ENCODE measurements at places on chromosomes 4 and X.

DNA sequence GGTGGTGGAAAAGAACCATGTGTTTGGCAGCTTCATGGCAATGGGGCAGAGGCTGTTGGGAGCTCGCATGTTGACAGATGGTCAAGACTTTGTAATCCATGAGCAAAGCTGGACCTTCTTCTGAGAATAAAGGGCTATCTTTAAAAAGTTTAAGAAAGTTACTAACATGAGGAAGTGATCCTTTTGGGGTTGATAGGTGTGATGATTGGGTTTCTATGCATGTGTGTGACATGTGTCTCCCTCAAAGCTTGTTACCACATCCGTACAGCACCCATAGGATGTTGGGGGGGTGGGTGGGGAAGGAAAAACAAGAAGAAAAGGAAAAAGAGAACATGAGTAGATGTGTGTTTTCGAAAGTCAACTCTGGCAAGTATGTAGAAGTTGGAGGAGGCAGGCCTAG, 123.0 kb upstream of the TLR3 start:
- no peak for DNase-seq

DNA sequence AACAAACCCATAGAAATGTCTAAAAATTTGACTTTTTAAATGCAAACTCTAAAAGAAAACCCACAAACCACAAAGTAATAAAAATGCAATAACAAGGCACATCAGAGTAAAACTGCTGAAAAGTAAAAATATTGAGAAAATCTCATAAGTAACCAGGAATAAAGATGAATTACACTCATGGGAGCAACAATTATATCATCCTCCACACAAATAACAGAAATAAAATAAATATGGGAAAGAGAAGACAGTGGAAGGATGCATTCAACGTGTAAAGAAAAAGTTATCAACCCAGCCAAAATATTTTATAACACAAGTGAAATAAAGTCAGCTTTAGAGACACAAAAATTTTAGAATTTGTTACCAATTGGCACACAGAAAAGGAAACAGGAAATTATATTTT, 1420.2 kb downstream of the PCDH18 start:
- no peak for DNase-seq

GRCh38 chr4:150302553-150302952, 224.3 kb downstream of the DCLK2 start:
- DNase-seq, result no peak

DNA sequence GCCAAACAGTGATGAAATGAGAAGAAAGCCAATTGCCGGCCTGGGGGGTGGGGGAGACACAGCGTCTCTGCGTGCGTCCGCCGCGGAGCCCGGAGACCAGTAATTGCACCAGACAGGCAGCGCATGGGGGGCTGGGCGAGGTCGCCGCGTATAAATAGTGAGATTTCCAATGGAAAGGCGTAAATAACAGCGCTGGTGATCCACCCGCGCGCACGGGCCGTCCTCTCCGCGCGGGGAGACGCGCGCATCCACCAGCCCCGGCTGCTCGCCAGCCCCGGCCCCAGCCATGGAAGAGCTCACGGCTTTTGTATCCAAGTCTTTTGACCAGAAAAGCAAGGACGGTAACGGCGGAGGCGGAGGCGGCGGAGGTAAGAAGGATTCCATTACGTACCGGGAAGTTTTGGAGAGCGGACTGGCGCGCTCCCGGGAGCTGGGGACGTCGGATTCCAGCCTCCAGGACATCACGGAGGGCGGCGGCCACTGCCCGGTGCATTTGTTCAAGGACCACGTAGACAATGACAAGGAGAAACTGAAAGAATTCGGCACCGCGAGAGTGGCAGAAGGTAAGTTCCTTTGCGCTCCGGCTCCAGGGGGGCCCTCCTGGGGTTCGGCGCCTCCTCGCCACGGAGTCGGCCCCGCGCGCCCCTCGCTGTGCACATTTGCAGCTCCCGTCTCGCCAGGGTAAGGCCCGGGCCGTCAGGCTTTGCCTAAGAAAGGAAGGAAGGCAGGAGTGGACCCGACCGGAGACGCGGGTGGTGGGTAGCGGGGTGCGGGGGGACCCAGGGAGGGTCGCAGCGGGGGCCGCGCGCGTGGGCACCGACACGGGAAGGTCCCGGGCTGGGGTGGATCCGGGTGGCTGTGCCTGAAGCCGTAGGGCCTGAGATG, at the start of gene SHOX:
TSS of gene SHOX (plus strand) at position 180 of the 885 bp plus-strand sequence. CDS start at position 287, 107 bp downstream.
- DNase-seq, result peak; percentile 68

- DNase-seq, result no peak
Observed at GRCh38 chr4:7759216-7759615, 180.4 kb downstream of the AFAP1 start.

DNA sequence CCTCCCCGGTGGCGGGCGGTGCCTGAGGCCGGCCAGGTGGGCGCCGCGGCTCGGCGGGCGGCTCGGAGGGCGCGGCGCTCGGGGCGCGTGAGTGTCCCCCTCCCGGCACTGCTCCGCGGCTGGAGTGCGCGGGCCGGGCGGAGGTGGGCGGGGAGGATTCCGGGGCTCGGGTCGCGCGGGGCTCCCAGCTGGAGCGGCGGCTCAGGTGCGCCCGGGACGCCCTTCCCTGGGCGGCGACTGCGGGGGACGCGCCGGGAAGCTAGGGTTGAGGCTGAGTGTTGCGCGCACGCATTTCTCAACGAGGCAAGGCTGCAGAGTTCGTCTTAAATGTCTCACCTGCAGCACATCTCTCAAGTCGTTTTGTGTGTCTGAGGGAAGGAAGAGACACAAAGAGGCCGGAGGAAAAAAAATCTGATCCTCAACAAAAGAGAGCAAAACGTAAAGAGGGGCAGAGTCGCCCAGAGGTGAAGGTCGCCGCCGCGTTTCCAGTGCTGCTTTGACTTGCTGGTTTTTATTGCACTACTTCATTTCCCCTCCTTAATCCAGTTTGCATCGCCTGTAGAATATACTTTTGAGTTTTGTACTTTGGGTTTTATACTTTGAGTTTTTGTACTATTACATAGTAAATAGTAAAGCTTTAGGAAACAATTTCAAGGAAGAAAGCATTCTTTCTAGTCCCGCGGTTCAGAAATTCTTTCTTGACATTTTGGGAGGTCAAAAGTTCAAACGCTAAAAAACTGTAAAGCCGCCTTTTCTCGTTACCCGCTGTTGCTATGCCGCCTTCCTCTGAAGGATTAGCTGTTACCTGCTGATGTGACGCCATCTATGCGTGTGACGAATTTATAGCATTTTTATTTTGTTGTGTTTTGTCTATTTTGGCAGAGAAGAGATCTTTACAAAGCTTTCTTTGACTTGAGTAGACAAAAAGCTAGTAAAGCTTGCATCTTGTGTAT, 106.5 kb upstream of the STOX2 start:
- DNase-seq, result peak; percentile 67

GRCh38 chr4:23741681-23742191, 148.1 kb downstream of the PPARGC1A start:
- DNase-seq, result no peak

DNA sequence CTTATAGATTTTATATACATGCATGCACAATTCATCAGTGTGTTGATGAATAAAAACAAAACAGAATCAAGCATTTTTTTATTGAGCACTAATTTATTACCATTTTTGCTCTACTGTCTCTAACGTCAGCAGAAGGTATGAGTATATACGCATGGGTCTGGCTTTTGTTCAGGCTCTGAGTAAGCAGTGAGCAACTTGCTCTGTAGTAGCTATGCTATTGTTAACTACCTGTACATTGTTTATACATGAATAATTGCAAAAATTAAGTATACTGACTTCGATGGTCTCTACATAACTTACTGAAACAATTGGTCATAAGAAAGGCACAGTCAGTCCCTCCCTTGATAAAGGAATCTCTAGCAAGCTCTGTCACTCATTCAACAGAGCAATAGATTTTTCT, 122.9 kb downstream of the RS1 start:
- no peak for DNase-seq

DNA sequence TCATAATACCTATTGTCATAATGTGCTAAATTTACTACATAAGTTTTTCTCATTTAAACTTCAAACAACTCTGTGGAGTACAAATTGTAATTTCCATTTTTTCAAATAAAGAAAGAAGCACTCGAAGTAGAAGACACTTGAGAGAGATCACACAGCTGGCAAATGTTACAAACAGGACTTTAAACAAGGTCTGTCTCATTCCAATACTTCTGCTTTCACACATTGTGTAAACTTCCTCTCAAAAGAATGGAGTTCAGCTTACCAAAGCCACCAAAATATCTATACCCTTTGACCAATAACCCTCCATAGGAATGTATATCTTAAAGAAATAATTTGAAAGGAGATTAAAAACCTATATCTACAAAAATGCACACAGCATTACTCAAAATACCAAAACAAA, 88.3 kb downstream of the OPHN1 start:
- no peak for DNase-seq

GRCh38 chr4:128288689-128289106, 1.1 kb upstream of the PGRMC2 start:
- peak; percentile 64 for DNase-seq

DNA sequence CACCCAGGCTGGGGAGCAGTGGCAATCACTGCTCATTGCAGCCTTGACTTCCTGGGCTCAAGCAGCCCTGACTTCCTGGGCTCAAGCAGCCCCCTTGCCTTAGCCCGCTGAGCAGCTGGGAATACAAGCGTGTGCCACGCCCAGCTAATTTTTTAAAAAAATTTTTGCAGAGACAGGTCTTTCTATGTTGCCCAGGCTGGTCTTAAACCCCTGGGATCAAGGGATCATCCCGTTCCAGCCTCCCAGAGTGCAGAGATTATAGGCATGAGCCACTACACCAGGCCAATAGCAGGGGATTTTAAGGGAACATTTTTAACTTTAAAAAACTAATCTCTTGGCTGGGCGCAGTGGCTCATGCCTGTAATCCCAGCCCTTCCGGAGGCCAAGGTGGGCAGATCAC, 5.3 kb upstream of the SLC34A2 start:
- DNase-seq, result no peak

DNA sequence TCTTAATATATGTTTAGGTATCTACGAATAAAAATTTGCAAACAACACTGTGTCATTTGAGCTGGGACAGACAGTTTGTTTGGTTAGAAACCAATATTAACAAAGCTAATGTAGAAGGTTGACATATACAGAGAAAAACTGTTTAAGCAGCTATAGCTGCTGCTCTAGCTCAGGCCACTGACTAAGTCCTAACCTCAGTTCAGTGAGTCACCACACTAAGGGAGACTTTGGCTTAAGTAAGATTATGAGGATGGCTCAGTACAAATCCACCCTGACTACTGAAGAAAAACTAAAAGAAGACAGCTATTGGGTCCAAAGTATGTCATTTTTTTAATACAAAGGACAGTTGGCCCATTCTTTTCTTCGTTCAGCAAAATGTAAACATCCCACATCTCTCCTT, 717.3 kb upstream of the ACTRT1 start:
- no peak for DNase-seq

- DNase-seq, result peak; percentile 43
Observed at GRCh38 chr4:2087170-2087569, 28.0 kb downstream of the NAT8L start.

DNA sequence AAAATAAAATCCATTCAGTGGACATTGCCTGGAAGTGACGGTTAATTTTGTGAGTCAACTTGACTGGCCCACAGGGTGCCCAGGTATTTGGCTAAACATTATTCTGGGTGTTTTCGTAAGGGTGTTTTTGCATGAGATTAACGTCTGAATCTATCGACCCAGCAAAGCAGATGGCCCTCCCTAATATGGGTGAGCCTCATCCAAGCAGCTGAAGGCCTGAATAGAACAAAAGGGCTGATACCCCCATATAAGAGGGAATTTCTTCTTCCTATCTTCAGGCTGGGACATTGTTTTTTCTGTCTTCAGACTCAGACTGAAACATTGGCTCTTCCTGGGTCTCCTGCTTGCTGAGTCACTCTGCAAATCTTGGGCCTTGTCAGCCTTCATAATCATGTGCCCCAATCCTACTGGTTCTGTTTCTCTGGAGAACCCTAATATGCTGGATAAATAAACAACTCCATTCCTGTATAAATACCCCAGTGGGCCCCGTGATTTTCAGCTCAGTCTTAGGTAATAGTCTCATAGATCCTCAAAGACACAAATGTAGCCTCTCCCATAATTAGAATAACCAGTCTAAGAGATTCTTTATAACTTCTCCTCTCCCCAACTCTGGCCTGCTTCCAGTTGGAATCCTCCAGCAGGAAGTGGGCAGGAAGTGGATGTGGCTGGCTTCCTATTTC, 33.1 kb upstream of the DDX3X start:
- no peak for DNase-seq

DNA sequence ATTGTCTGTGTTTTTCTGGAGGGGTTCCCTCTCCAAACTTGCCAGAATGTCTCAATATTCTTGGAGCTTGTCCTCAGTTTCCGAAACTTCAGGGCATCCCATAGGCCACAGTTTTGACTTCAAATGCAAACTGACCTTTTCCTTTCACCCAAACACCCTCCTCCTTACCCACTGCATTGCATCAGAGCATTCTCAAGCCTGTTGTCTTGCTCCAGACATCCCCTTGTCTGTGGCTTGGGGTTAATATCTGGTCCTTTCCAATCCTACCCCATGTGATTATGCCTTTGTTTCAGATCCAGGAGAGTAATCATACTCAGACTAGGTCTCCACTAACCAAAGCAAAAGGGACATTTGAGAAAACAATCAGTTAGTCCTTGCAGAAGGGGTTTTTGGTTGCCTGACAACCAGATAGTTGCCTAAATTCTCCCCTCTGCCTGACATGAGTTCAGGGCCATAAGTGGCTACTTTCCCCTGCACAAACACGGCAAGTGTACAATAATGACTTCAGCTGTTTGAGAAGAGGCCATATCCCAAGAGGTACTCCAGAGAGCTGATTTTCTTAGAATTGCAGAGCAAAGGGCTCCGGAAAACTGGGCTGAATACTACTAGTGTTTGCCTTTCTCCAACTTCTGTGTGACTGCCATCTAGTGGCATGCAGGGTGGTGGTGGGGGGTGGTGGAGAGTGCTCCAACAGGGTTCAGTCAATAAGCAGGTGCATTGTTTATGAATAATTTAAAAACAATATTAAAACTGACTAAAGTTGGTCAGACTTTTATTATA, 130.2 kb downstream of the CHRDL1 start:
- DNase-seq, result peak; percentile 69

DNA sequence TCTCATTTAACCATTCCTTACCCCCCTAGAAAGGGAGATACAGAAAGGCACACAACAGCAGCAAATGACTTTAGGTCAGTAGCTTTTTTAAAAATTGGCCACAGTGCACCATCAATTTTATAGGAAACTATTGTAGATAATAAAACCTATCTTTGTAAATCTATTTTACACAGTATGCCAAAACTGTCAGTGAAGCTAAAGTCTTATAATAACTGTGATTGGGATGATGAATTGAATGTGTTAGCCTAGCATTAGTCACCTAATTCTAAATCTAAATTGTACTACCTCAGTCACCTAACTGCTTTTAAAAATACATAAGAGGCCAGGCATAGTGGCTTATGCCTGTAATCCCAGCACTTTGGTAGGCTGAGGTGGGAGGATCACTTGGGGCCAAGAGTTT, 44.2 kb downstream of the SH3RF1 start:
- DNase-seq, result no peak

- no peak for DNase-seq
Observed at GRCh38 chr4:31455612-31456011, 735.4 kb downstream of the PCDH7 start.

Data from GM23338 (cell line).